ENCODE measurements at places on chromosomes 6 and 20. TPM values are rescaled to one million over a fixed set of nuclear protein-coding genes. Genes with fewer than 3 reads are reported as not detected.

The SNAP25 gene
- 0.46 TPM for polyA plus RNA-seq

The MAP7 gene
- 1.2 TPM for polyA plus RNA-seq

The ZNF165 gene
- 0.31 TPM for polyA plus RNA-seq

The SPATA25 gene
- 1.0 TPM for polyA plus RNA-seq

The SMIM26 gene
- polyA plus RNA-seq, result 94.0 TPM

The SLC22A3 gene
- 2.8 TPM for polyA plus RNA-seq

The BANF2 gene
- not detected for polyA plus RNA-seq

The NHLRC1 gene
- 1.5 TPM for polyA plus RNA-seq

The HUS1B gene
- polyA plus RNA-seq, result 0.09 TPM

The EDN1 gene
- 3.5 TPM for polyA plus RNA-seq

The RIPOR2 gene
- 7.5 TPM for polyA plus RNA-seq

The HFE gene
- 3.3 TPM for polyA plus RNA-seq
